ENCODE measurements at places on chromosomes 3 and 15.

DNA sequence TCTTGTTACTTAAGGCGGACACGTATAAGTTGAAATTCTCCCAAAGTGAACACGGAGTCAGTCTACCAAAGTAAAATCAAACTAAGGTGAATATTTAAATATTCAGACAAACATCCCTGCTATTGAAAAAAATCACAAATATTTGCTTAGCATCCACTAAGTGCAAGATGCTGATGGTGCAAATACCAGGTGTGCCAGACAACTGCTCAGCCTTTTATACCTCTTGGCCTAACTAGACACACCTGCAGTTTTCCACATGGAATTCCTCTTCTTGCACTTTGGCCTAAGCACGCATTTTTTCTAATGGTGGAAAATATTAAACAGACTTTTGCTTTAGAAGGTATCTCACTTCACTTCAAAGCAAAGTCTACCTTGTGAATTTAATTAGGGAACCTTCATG is 84.1 kb upstream of the ICE2 start:
- no peak for DNase-seq

GRCh38 chr3:59289831-59290230 is 240.0 kb upstream of the CFAP20DC start:
- no peak for DNase-seq

DNA sequence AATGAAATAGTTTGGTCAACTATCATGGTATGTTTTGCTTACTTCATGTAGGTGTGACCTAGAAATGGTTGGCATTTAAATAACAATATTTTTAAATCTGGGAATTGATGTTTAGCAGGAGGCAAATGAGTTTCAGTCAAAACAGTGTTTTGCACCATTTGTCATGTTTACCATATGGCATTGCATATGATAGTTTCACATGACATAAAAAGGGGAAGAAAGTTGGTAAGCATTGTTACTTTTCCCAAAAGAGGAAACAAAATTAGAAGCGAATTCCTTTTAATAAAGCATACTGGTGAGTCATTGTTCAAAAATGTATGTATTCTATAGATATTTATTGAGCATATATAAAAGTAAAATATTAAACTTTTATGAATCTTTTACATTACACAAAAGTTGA is 2.3 kb downstream of the RNF13 start:
- no peak for DNase-seq

GRCh38 chr3:72032441-72033135 is 247.6 kb upstream of the PROK2 start:
- DNase-seq = no peak

DNA sequence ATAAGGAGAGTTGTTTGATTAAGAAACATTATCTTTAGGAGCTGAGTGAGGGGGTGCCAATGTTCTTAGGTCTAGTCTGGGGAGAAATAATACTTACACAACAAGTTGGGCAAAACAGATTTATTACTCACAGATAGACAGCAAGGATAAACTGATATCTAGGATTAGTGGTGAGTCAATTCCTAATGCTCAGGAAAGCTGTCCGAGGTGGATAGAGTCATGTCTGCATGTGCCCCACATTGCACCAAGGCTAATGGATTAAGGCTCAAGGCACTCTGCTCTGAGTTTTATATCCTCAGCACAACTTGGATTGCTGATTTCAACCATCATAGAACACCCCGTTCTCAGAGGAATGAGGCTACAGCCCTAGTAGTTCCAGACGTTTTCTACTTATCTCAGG is 1042.3 kb downstream of the OTOL1 start:
- DNase-seq = no peak

DNA sequence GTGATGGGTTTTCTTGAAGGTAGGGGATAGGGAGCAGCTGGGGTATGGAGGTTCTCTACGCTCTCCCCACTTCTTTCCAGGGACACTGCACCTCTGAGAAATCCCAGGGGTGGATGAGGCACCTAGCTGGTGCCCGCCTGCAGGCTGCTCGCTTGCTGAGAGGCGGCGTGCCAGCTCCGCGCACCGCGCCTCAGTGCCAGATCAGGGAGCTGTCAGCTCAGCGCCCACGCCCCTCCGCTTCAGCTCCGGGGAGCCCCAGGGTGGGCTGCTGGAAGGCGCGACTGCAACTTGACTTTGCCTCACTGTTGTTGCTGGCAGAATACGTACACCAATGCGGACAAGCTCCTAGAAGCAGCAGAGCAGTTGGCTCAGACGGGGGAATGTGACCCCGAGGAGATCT is 345.7 kb upstream of the UMPS start:
- DNase-seq = no peak

- DNase-seq = no peak
Measured at GRCh38 chr15:100763835-100764750, 115.5 kb upstream of the ALDH1A3 start.

DNA sequence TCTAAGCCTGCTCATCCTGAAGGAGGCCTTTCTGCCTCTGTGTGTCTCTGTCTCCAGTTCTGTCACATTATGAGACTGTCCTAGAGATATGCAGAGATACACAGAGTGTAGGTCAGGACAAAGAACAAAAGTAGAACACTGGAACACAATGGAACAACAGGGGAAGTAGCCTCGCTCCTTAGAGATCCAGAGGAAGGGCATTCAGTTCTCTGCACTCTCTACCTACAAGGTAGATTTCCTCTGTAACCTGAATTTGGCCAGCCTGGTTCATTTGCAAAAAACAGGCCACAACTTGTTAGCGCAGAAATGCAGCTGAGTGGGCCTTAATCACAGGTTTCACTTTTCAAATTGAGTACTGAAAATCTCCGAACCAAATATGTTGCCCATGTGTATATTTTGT is 19.4 kb downstream of the NEK10 start:
- DNase-seq = no peak

GRCh38 chr15:68802373-68802772 is 18.3 kb downstream of the ANP32A start:
- no peak for DNase-seq

DNA sequence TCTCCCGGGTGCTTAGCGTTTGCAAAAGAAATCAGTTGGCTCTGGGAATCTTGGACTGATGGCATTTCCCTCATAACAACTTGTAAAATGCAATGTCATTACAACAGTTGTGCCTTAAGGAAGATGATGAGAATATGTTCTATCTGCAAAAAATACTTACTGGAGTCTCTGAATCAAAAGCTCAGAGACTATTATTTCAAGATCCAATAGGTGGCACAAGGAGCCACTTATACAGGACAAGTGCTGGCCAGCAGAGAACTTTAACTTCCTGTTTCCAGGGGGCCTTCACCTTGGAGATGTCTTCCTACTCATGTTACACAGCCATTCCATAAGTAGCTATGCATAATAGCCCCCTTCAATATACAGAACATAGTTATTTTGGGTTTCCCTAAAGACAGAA is 8.9 kb upstream of the RPS27L start:
- DNase-seq = no peak

GRCh38 chr3:157542711-157543500 is 39.7 kb upstream of the VEPH1 start:
- no peak for DNase-seq

- DNase-seq = no peak
Measured at GRCh38 chr15:49832511-49832910, 211.7 kb downstream of the DTWD1 start.

GRCh38 chr15:39282663-39283208 is 298.1 kb upstream of the THBS1 start:
- DNase-seq = no peak

GRCh38 chr3:154970797-154971196 is 109.3 kb upstream of the MME start:
- no peak for DNase-seq

GRCh38 chr15:66429117-66429516 is 42.4 kb downstream of the MAP2K1 start:
- DNase-seq = no peak

DNA sequence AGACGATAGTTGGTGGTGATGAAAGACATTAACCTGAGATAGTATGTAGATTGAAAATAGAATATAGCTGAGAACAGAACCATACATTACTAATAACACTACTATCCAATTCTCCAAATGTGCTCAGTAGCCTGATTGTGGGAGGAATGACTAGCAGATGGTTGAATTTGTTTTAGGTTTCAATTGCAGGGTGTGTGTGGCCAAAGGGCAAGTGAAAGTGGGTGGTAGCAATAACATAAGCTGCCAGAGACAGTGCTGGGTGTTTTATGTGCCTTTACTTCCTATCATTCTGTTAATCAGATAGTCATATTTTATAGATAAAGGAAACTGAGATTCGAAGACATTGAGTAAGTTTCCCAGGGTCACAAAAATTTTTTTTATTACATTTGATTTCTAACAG is 249.5 kb upstream of the ARL6 start:
- DNase-seq = no peak

DNA sequence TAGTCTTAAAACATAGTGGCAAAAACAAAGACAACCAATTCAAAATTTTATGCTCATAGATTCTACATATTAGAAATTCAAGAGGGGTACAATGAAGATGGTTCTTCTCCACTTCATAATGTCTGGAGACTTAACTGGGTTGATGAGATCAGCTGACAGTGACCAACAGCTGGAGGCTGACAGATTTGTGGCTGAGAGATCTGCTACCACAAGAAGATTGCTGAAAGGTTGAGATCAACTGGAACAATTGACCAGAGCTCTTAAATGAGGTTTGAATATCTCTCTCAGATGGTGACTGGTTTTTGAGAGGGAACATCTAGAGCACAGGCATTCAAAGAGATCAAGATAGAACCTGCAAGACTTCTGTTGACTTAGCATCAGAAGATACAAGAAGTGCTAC is 254.1 kb upstream of the ARPP21 start:
- DNase-seq = no peak

GRCh38 chr3:129520960-129521359 is 7.5 kb upstream of the RHO start:
- DNase-seq = no peak
